HuH-7 (cell line): ENCODE measurements at places on chromosomes 5 and 9.
A peak's percentile ranks its signal among the peaks of the same experiment; 100 is the strongest.

GRCh38 chr5:81212211-81212751 is 20.8 kb upstream of the CKMT2 start:
- DNase-seq, result no peak

DNA sequence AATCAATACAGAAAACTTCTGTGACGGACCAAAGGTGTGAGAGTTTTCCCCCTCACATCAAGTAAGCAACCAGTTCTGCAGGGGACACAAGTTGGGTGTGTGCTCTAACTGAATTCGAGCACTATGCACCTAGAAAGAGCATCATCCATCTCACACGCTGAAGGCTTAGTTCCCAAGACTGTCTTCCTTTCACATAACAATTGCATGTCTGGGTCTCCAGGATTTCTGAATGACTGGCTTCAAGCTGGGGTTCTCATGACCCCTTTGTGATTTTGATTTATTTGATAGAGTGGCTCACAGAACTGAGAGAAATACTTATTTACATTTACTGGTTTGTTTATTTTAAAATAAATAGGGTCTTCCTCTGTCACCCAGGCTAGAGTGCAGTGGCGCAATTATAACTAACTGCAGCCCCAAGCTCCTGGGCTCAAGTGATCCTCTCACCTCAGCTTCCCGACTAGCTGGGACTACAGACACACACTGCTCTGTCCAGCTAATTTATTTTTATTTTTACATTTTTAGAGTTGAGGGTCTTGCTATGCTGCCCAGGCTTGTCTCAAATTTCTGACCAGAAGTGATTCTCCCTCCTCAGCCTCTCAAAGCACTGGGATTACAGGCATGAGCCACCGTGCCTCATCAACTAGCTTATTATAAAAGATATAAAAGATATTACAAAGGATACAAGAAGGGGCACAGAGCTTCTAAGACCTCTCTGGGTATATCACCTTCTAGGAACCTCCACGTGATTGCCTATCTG is 316.7 kb upstream of the CDH12 start:
- DNase-seq, result no peak

DNA sequence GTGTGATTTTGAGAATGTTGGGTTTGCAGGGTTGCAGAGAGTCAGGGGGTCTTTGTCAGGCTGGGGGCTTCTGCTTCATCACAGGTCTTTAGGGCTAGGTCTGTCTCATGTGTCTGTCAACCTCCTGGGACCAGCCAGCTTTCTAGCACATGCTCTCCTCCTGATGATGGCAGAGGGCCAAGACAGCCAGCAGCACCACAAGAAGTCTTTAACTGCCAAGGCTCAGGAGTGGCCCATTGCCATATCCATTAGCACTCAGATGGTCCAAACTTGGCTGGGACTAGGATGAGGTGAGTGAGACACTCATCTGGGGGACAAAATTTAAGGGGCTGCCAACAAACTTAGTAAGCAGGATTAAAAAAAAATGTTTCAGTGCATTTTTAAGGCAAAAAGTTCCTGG is 384.2 kb upstream of the CDH10 start:
- DNase-seq, result no peak

DNA sequence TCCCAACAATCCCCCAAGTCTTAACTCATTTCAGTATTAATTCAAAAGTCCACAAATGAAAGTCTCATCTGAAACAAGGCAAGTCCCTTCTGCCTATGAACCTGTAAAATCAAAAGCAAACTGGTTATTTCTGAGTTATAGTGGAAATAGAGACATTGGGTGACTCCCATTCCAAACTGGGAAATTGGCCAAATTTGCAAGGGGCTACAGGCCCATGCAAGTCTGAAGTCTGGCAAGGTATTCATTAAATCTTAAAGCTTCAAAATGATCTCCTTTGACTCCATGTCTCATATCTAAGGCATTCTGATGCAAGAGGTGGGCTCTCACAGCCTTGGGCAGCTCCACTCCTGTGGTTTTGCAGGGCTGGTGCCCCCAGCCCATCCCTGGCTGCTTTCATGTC is 167.9 kb downstream of the HTR1A start:
- no peak for DNase-seq

DNA sequence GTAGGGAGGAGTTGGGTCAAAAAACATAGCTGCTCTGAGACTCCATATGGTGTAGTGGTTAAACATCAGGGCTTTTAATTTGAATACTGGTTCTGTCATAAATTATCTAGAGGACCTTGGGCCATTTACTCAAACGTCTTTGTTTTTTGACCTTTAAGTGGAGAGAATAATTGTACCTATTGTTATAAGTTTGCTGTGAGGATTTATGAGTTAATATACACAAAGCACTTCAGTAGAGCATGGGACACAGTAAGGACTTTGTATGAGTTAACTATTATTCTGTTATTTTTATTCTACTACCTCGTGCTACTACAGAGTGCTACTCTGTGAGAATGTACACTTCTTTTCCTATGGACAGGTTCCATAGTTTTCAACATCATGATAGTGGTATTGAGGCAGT is 123.7 kb upstream of the TNC start:
- DNase-seq, result no peak

DNA sequence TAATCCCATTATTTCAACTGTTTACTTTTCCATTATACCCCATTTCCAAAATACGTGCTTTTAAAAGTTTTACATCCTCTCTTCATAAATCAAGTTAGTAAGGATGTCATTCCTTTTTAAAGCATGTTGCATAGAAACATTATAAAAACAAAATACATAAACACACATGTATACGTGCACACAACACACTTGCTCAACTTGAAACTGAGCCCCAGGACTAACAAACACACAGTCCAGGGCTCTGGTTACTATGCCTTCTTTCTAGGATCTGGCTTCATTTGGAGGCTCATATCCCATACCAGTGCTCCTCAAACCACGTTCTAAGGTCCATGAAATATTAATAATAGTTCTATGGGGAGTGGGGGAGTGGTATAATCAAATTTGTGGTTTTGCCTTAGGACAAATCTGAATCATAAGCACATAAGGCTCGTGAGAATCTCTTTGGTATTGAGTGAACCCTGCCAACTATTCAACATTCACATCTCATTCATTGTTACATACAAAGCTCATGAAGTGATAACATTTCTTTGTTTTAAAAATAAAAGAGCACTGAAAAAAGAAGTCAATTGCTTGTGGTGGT is 55.2 kb downstream of the NFIB start:
- no peak for DNase-seq

DNA sequence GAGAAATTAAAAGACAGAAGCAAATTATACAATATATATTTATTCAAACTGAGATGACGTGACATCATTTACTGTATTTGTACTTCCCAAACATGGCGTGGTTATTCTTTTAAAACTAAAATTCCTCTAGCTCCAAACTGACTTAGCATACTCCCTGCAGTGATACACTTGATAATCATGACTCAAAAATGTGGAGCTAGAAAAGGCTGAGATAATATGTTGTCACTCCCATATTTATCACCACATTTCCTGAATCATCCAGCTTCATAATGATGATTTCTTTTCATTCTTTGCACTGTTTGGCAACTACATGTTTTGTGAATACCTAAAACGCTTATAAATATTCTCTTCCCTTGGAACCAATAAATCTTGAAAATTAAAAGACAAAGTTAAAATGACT is 341.0 kb downstream of the EBF1 start:
- no peak for DNase-seq

DNA sequence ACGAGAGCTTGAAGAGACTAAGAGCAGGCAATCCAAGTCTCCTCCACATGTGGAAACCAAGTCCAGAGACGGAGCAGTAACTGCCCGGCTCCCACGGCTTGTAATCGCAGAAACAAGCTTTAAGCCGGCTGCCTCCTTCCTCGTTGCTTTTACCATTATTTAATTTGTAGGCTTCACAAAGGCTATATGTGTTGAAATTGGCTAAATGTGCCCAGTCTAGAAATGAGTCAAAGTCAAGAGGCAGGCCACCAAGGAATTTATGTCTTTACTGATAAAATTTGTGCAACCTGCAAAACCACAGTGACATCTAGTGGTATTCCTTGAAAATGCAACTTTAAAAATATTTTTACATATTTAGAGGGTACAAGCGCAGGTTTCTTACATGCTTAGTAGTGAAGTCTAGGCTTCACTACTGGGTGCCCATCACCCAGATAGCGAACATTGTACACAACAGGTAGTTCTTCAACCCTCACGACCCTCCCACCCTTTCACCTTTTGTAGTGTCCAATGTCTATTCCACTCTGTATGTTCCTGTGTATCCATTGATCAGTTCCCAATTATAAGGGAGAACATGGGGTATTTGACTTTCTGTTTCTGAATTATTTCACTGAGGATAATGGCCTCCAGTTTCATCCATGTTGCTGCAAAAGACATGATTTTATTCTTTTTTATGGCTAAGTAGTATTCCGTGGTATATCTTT is 33.5 kb upstream of the EBF1 start:
- peak; percentile 27 for DNase-seq
